ENCODE measurements at places on chromosomes 3 and 15.

DNA sequence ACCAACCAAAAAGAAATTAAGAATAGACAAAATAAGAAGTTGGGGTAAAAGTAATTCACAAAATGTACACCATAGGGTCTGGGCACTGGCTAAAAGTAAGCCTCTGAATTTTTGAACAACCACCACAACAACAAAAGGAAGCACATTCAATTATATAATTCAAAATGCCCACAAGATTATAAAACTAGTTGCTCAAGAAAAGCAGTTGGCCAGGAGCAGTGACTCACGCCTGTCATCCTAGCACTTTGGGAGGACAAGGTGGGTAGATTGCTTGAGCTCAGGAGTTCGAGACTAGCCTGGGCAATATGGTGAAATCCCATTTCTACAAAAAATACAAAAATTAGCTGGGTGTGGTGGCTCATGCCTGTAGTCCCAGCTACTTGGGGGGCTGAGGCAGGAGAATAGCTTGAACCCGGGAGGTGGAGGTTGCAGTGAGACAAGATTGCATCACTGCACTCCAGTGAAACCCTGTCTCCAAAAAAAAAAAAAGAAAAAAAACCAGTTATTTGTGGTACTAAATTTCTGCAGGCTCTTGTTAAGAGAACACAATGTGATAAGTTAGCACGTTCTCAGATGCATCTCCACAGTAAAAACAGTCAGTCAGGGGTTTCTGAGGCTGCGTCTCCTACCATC is 6.6 kb upstream of the ATP11B start:
- DNase-seq: no peak

GRCh38 chr15:66580643-66581042 is 14.8 kb upstream of the LCTL start:
- no peak for DNase-seq

DNA sequence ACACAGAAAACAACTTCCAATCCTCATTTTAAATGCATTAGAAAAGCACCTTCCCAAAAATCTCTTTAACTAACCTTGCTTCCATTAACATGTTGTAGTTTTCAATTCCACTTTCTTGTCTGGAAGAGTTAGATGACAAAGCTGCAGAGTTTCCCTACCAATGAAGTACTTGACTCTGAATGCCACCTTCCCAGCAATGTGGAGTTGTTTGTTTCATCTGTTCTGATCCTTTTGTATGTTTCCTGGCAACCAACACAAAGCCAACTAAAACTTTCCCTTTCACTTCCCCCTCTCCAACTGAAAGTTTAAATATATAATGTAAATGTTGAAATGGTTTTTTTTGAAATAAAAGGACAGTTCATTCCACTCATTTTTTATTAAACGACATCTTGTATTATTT is at the start of gene WDR49:
Gene WDR49 (minus strand): TSS at position 183 of the 400 bp plus-strand sequence. CDS start 517 bp downstream, outside the sequence.
- no peak for DNase-seq

GRCh38 chr3:100802126-100802525 is 92.8 kb downstream of the TFG start:
- DNase-seq: no peak

All from T-helper 1 cell (primary cell).